ENCODE measurements at places on chromosomes 5 and 9.

DNA sequence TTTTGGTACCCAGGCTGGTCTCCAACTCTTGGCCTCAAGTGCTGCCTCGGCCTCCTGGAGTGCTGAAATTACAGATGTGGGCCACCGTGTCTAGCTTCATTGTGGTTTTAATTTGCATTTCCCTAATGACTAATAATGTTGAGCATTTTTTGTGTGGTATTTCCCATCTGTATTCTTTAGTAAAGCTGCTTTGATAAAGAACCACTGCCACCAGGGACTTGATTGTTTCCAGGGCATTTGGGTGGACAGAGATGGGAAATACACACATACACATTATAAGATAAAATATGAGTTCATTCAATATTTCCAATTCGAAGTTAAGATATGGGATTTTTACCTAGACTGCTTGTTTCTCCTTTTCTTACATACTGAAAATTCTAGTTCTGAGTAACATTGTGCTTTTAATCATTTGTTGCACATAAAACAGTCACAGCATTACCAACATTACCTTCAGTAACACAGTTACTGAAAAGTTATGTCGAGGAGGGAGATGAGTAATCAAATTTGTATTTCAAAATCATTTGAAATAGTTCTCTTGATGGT is 28.9 kb downstream of the HABP4 start:
- DNase-seq = no peak

GRCh38 chr5:160272889-160273288 is 39.5 kb downstream of the CCNJL start:
- no peak for DNase-seq

- DNase-seq = no peak
Measured at GRCh38 chr9:25889661-25890060, 211.4 kb upstream of the TUSC1 start.

DNA sequence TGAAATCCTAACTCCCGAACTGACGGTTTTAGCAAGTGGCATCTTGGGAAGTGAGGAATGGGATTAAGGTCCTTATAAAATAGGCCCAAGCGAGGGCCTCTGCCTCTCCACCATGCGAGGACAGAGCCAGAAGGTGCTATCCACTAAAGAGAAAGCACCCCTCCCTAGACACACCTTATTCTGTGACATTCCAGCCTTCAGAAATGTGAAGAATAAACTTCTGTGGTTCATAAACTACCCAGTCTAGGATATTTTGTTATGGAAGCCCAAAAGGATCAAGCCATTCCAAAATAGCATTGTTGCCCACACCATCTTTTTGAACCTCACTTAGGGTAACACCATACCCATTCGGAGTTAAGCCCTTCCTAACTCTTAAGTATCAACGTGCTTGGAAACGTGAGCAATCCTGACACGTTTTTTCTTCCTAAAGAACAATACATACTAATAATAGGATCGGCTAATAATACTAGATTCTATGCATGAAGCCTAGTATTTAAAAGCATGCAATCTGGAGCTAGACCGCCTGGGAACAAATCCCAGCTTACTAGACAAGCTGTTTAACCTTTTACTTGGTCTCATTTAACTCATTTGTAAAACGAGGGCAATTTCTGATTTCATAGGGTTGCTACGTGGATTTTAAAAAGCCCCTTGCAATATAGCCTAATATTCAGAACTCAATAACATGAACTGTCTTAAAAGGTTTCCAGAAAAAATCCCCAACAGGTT is 1.1 kb upstream of the SMC2 start:
- no peak for DNase-seq

DNA sequence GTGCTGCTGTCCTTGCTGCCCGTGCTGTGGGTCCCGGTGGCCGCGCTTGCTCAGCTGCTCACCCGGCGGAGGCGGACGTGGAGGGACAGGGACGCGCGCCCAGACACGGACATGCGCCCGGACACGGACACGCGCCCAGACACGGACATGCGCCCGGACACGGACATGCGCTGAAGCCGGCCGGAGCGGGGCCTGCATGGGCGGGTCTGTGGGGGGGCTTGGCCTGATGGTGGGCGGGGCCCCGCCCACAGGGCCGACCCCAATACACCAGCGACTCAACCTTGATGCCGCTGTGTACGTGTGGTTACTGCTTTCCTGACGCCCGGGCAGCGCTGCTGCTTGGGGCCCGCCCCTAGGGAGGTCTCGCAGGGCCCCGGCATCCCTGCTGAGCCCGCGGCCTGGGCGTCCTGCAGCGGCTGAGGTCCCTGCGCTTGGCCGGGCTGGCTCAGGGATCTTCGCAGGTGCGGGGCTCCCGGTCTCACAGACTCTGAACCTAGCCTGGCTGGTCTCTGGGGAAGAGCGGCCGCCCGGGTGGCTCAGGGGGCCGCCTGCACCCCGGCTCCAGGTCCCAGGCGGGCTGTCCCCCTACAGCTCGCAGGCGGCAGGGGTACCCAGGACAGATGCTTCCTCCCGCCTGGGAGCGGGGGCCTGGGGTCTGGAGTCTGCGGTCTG is 20.9 kb downstream of the SLC6A18 start:
- no peak for DNase-seq

DNA sequence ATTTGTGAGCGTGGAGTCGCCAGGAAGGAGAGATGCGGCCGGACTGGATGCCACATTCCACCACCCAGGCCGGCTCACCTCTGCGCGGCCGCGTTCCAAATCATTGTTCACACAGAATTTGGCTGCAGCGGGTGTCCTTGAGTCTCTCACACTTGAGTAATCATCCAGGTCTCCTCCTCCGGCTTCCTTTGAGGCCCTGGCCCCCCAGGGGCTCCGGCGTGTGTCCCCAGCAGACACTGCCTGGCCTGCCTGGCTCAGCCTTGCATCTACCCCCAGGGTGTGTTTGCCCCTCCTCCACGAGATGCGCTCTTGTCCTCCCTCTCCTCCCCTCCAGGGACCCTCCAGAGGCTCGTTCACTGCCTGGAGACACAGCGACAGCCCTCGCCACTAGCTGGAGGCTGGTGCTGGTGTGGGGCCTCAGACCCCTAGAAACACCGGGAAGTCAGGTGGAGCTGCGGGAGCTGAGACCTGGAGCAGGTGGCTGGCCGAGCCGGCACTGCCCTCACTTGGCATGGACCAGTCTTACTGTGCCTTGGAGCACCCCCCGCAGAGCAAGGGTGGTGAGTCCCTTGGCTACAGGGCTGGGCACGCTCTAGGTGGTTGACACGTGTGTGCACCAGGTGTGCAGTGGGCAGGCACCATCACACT is 7.0 kb upstream of the SLC9A3 start:
- DNase-seq = no peak

DNA sequence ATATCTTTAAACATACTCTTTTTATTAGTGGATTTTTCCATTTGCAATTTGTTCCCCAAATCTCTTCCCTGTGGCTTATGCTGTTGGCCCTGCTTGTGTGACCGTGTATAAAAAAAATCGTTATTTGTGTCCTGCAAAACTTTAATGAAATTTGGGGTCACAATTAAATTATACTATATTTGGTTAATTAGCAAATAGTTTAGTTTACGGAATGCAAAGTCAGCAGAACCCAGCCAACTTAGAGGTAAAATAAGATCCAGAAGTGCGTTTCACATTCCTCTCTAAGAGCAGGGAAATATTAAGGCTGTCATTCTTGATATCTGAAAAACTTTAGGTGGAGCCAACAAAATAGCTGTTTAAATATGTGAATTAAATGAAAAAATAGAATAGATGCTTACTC is 2023.5 kb upstream of the WWC1 start:
- DNase-seq = no peak

DNA sequence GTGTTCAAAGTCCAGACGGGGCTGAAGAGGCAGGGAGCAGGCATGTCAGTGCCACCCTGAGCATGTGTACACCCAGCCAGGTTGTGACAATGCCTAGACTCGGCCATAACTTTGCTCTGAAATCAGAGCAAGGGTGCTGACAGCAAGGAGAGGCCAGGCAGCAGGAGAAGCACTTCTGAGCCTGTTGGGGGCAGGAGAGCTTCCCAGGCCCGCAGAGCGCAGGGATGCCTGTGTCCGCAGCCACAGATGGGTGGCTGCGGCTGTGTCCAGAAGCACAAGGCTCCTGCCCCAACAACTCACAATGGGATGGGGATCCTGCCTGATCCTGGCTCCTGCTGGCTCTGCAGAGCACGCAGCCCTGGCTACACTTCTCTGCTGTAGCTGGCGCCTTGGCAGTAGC is 373.9 kb downstream of the CHSY3 start:
- no peak for DNase-seq

DNA sequence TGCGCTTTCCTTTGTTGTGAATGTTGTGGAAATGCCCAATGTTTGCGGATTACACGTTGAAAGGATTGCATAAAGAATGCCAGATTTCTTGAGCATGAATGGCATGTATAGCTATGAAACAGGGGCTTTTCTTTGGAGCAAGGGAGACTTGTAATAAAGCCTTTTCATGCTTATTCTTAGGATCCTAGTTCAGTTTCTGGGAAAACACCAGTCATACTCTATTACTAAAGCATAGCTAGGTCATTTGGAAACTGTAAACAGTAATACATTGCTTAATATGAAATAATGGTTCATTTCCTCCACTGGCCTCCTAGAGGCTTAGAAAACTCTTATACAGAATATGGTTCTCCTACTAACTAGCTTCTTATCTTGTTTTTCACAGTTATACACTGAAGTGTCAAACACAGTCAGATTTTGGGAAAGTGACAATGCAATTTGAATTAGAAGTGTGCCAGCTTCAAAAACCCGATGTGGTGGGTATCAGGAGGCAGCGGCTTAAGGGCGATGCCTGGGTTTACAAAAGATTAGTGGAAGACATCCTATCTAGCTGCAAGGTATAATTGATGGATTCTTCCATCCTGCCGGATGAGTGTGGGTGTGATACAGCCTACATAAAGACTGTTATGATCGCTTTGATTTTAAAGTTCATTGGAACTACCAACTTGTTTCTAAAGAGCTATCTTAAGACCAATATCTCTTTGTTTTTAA is 104.2 kb downstream of the MELK start:
- no peak for DNase-seq

GRCh38 chr5:55994998-55995914 is 493 bp upstream of the IL6ST start:
- peak; percentile 50 for DNase-seq

DNA sequence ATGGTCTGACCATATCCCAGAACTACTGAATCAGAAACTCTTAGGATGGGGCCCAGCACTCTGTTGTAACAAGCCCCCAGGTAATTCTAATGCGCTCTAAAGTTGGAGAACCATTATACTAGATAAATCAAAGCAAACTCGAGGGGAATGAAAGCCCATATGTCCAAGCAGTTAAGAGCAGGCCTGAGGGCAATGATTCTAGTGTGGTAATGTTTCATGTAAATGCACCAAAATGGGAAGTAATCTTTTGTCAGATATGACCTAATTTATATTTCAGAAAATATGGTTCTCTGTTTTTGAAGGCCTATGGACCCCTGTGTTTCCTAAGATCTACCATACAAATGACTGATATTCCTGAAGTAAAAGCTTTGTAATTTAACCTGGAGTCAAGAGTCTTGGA is 108.0 kb upstream of the PTGER4 start:
- DNase-seq = no peak

DNA sequence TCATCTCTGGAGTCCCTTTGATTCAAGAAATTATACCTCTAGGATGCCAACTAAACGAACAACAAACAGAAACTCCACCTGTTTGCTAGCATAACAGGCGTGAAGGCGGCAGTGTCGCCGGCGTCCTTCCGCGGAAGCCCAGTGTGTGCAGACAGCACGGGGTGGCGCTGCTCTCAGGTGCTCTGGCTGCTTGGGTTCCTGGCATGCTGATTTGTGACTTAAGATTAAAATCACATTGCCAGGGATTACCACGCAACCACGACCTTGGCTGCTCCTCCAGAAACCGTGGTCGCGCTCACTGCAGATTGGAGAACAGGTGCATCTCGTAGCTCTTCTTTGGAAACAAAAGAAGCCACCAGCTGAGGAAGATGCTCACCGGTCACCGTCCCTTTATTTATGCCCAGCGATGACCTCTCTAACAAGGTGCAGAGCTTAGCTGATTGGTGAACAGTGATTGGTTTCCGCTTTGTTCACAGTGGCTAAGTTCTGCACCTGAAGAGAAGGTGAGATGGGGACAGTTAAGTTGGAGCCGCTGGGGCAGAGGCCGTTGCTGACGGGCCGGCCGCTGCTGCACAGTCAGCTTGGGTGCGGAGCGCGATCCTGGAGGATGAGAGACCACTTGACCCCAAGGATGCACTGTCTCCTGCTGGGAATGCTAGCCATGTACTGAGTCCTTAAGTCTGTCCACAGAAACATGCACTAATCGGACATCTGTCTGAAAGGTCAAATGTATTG is 232.3 kb downstream of the FANCC start:
- DNase-seq = no peak

- no peak for DNase-seq
Measured at GRCh38 chr9:116549786-116550660, 137.1 kb upstream of the TRIM32 start.

DNA sequence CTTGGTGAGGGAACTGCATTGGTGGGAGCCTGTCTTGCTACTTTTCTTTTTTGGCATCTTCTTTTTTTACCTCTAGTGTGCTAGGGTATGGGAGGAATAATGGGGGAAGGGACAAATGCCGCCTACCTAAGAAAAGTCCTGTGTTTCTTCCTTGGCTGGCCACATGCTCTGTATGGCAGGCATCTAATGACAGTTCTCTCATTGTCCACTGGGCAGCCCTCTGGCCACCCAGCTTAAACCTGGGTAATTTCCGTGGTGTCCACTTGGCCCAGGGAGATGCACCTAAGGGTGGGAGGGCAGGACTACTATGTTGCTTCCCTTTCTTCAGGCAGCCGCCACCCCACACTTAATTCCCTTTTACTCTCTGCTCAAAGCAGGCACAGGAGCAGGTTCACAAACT is 173.1 kb downstream of the YTHDC2 start:
- DNase-seq = no peak

DNA sequence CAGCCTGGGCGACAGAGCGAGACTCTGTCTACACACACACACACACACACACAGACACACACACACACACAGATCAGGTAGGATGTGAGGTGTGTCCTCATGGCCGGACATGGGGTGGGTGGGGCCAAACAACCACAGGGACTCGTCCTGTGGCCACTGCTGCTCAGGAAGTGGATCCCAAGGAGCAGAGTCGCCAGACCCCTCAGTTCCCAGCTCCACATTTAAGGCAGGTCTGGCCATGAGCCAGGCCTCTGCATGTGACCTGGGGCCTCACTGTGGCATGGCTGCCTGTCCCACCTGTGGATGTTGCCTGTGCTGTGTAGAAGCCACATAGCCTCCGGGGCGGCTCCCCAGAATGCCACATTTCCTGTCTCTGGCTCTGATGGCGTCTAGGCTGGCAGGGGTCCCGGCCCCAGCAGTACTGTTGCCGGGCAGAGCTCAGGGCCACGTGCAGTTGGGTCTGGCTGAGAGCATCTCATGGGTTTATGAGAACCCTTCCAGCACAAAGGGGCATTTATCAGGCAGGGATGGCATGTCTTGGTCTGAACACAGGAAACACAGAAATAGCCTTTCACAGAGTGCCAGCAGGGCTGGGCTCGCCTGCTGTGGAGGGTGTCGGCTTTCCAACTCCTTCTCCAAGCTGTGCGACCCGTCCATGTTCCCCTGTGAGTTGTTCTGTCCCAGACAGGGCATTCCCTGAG is 9.9 kb upstream of the NINJ1 start:
- no peak for DNase-seq
